ENCODE measurements at places on chromosomes 5 and 9. TPM values are rescaled to one million over a fixed set of nuclear protein-coding genes. Genes with fewer than 3 reads are reported as not detected.

FAM151B gene
- total RNA-seq = 7.0 TPM

MLANA gene
- total RNA-seq = not detected

CORO2A gene
- 1.8 TPM for total RNA-seq

LCNL1 gene
- total RNA-seq = not detected

WDR31 gene
- 2.3 TPM for total RNA-seq

ERCC6L2 gene
- 51.1 TPM for total RNA-seq

SLC6A18 gene
- not detected for total RNA-seq

ZFP2 gene
- 0.11 TPM for total RNA-seq

TMC1 gene
- total RNA-seq = not detected

GIN1 gene
- total RNA-seq = 22.5 TPM

ARID3C gene
- not detected for total RNA-seq

CXXC5 gene
- 199 TPM for total RNA-seq

LRRC14B gene
- not detected for total RNA-seq

GPR150 gene
- 0.29 TPM for total RNA-seq

AGTPBP1 gene
- 19.3 TPM for total RNA-seq

SH3PXD2B gene
- 10.9 TPM for total RNA-seq

GOLM1 gene
- total RNA-seq = 66.2 TPM

CCDC192 gene
- total RNA-seq = not detected

CCDC69 gene
- 0.74 TPM for total RNA-seq

SIT1 gene
- not detected for total RNA-seq

EQTN gene
- total RNA-seq = not detected

SAPCD2 gene
- total RNA-seq = 86.6 TPM

C8G gene
- 1.2 TPM for total RNA-seq

SLC36A2 gene
- total RNA-seq = not detected

ARHGEF28 gene
- 3.9 TPM for total RNA-seq
